IMR-90 (cell line): ENCODE measurements at places on chromosomes 3 and 15. TPM values are rescaled to one million over a fixed set of nuclear protein-coding genes. Genes with fewer than 3 reads are reported as not detected.
A peak's percentile ranks its signal among the peaks of the same experiment; 100 is the strongest.

DNA sequence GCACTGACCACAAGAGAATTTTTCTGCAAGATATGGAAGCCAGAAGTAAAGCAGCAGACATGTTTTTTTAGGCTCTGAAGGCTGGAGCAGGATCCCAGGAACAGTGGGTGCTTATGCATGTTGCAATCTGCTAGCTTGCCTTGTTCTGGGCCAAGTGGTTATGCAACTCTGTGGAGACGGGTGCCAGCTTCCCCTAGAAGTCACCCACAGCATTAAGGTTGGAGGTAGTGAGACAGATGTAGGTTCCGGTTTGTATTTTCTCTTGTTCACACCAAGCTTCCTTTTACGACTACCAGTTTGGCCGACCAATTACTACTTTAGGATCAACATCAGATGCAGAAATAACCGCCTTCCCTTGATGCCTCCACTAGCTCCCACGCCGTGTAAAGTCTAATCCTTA, 11.1 kb downstream of the DPH3 start:
- H3K4me1 ChIP-seq = no peaks in the 10 kb centered on the region
- H3K4me3 ChIP-seq = no peak overlapping the region
- H3K27me3 ChIP-seq = no peaks in the 10 kb centered on the region
- H3K36me3 ChIP-seq = no peaks in the 10 kb centered on the region; the same call in 1 of the 2 replicates

- H3K27ac ChIP-seq = no peak overlapping the region
- no peak overlapping the region for H3K4me3 ChIP-seq
- H3K36me3 ChIP-seq = no peaks in the 10 kb centered on the region
- no peak for DNase-seq
These were observed 740.5 kb downstream of the EPHA3 start for GRCh38 chr3:89847955-89848354.

DNA sequence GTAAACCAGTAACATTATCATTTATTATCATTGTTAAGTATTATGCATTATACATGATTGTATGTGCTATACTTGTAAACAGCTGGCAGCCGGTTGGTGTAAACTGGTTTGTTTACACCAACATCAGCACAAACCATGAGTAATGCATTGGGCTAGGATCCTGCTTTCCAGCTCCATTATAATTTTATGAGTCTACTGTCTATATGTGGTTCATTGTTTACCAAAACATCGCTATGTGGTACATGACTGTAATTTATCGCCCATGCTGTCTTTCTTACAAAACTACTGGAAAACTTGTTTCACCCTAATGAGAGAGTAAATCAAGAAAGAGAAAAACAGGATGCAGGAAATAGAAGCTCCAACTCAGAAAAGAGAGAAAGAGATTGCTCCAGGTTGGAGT, 224.8 kb upstream of the CBLB start:
- DNase-seq = no peak
- peaks cover 3% of the 10 kb centered on the region for H3K4me1 ChIP-seq
- H3K27ac ChIP-seq = no peak overlapping the region
- no peak overlapping the region for H3K4me3 ChIP-seq
- no peaks in the 10 kb centered on the region for H3K27me3 ChIP-seq

- peak; percentile 33 for DNase-seq
- no peak overlapping the region for H3K27ac ChIP-seq
- peaks cover 45% of the 10 kb centered on the region for H3K27me3 ChIP-seq
- no peaks in the 10 kb centered on the region for H3K36me3 ChIP-seq
These were observed 1.6 kb upstream of the CHST13 start for GRCh38 chr3:126522363-126522788.

- peak overlapping the region; percentile 11; the same call in 1 of the 2 replicates for H3K4me3 ChIP-seq
- DNase-seq = peak; percentile 80
- peaks cover 16% of the 10 kb centered on the region for H3K4me1 ChIP-seq
- H3K27me3 ChIP-seq = no peaks in the 10 kb centered on the region
These were observed 122.9 kb downstream of the GREM1 start for GRCh38 chr15:32840507-32841245.

DNA sequence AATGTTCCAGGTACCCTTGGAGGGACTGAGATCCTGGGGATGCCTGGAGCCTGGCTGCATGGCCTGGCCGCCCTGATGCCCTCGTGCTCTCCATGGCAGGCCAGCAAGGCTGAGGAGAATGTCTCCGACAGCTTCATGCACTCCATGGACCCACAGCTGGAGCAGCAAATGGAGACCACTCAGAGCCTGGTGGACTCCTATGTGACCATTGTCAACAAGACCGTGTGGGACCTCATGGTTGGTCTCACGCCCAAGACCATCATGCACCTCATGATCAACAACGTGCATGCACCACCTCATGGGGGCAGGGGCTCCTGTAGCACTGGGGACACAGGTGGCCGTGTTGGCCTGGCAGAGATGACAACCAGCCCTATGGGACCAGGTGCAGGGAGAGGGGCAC, 19.7 kb downstream of the GOLGA6A start:
- no peaks in the 10 kb centered on the region for H3K4me1 ChIP-seq
- H3K4me3 ChIP-seq = no peak overlapping the region
- no peak overlapping the region for H3K27ac ChIP-seq
- no peaks in the 10 kb centered on the region for H3K36me3 ChIP-seq

- H3K4me1 ChIP-seq = no peaks in the 10 kb centered on the region
- H3K4me3 ChIP-seq = no peak overlapping the region
- H3K27ac ChIP-seq = no peak overlapping the region
- no peaks in the 10 kb centered on the region for H3K27me3 ChIP-seq
- H3K36me3 ChIP-seq = no peaks in the 10 kb centered on the region
These were observed 369.1 kb downstream of the MCTP2 start for GRCh38 chr15:94600505-94600904.

GRCh38 chr3:69867941-69868505, 128.8 kb downstream of the MITF start:
- peaks cover 35% of the 10 kb centered on the region for H3K4me1 ChIP-seq
- H3K27ac ChIP-seq = peak overlapping the region; percentile 99
- peak; percentile 61 for DNase-seq
- no peaks in the 10 kb centered on the region for H3K36me3 ChIP-seq

GRCh38 chr15:68627995-68628394, 49.2 kb downstream of the CORO2B start:
- H3K4me1 ChIP-seq = peaks cover 28% of the 10 kb centered on the region
- H3K36me3 ChIP-seq = no peaks in the 10 kb centered on the region
- no peak overlapping the region for H3K4me3 ChIP-seq
- H3K27ac ChIP-seq = no peak overlapping the region
- no peak for DNase-seq
- H3K27me3 ChIP-seq = no peaks in the 10 kb centered on the region

DNA sequence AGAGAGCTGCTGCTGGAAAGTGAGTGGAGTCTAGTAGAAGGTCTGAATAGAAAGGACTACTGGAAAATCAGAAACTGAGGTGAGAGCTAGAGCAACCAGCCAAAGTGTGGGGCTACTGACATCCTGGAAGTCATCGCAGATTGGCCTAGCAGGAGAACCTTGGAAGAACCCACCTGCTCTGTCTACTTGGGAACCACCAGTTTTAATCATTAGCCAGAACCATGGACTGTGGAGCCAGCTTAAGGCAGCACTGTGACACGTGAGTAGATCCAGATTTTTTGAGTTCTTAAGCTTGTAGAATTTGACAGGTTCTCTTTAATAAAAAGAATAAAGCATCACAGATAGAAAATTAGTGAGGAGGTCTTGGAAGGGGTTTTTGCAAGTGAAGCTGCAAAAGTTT, 179.1 kb upstream of the PEX5L start:
- H3K27me3 ChIP-seq = no peaks in the 10 kb centered on the region
- no peak overlapping the region for H3K27ac ChIP-seq
- no peaks in the 10 kb centered on the region for H3K4me1 ChIP-seq
- no peak overlapping the region for H3K4me3 ChIP-seq

GRCh38 chr3:149898771-149899170, 71.9 kb downstream of the PFN2 start:
- H3K4me1 ChIP-seq = peaks cover 1% of the 10 kb centered on the region; the same call in 1 of the 2 replicates
- H3K4me3 ChIP-seq = no peak overlapping the region
- H3K36me3 ChIP-seq = no peaks in the 10 kb centered on the region
- no peaks in the 10 kb centered on the region for H3K27me3 ChIP-seq
- H3K27ac ChIP-seq = no peak overlapping the region

The CMTM7 gene
- total RNA-seq = 3.4 and 3.9 TPM in 2 replicates

The FEZF2 gene
- not detected in 2 replicates for total RNA-seq

The STARD5 gene
- total RNA-seq = 4.4 and 5.0 TPM in 2 replicates

The POPDC2 gene
- under 0.01 TPM in 2 replicates for total RNA-seq

The RHO gene
- total RNA-seq = not detected in 2 replicates
